ENCODE measurements at places on chromosomes 4 and X. TPM values are rescaled to one million over a fixed set of nuclear protein-coding genes. Genes with fewer than 3 reads are reported as not detected.

The FAM114A1 gene
- total RNA-seq = 50.1 TPM

The RHOH gene
- under 0.01 TPM for total RNA-seq

The PPP1R3F gene
- total RNA-seq = 3.2 TPM

The GRIA3 gene
- total RNA-seq = 0.24 TPM

The MAGEB17 gene
- not detected for total RNA-seq

The DGAT2L6 gene
- total RNA-seq = not detected
